ENCODE measurements at places on chromosomes 4 and X.

GRCh38 chrX:115311139-115311538, 21.6 kb downstream of the LUZP4 start:
- no peak for DNase-seq

DNA sequence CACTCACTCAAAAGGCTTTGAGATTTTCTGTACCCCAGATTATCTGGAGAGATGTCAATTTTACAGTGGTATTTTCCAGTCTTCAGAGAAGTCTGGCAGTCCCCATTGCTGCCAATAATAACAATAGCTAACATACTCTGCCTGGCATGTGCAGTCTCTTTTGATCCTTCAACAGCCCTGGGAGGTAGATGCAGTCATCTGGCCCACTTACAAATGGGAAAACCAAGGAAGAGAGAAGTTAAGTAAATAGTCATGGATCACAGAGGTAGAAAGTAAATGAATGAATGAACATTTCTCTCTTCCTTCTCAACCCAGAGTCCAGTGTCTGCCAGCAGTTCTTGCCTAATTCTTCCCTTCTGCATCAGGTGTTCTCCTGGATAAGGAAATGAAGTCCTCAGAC, 113.0 kb upstream of the EDNRA start:
- no peak for DNase-seq

DNA sequence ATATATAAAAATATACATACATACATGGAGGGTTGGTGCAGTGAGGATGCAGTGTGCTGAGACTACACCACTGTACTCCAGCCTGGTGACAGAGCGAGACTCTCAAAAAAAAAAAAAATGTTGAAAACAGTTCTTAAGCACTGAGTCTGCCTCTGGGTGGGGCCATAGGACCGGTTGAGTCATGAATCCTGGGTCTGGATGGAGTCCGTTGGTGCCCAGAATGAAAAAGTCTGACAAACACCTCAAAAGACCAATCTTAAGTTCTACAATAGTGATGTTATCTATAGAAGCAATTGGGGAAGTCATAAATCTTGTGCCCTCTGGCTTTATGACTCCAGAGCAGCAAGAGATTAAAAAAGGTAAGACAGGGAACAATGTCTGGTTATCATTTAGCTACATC, 70.4 kb downstream of the FGFBP1 start:
- DNase-seq, result no peak

GRCh38 chrX:39624166-39624565, 473.6 kb downstream of the BCOR start:
- no peak for DNase-seq

DNA sequence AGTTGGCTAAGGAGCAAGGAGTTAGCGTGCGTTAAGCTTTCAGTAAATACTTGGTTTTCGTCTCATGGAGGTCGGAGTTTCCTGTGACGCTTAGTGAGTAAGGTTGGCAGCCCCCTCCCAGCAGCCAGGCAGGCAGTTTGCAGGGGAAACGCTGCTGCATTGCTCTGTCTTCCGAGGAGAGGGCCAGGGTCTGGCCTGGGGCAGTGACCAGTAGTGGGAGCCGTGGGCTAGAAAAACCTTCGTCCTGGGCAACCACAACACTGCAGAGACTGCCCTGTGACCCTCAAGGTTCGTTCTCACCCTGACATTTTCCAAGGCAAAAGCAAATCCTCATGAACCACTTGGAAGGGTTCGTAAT, 432 bp downstream of the TMEM175 start:
- no peak for DNase-seq

DNA sequence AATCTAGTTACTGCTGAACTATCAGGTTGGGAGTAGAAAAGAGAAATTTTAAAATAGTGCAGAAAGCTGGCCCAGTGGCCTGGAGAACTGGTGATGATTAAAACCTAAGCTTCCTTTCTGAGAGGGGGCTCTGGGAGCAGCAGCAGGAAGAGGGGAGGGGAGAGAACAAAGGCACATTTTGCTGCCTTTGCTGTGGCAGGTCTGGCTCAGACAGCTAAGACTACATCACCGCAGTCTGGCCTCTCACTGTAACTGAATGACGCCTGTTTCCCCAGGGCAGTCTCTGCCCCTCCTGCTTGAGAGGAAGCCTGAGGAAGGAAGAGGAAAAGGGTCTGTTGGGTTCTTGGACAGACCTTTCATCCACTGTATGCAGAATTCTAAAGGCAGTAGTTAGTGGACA, 148.5 kb downstream of the FRAS1 start:
- DNase-seq, result no peak

GRCh38 chr4:81030981-81031791, 678 bp downstream of the BMP3 start:
- no peak for DNase-seq

DNA sequence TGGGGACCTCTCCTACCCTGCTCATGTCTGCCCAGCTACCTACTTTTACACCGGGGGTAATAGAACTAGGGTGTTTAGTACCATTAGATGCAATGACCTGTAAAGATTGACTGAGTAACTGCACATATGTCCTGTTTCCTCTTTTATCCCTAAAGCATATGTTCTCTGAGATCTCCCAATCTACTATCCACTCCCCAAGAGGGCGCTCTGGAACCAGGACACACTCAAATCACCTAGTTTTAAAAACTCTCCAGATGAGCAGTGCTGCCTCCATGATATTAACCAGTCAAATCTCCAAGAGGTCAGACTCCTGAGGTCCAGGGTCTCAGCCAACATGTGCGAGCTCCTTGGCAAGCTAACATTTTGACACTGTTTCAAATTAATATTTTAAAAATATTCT, 87.0 kb upstream of the TSPAN5 start:
- DNase-seq, result no peak

DNA sequence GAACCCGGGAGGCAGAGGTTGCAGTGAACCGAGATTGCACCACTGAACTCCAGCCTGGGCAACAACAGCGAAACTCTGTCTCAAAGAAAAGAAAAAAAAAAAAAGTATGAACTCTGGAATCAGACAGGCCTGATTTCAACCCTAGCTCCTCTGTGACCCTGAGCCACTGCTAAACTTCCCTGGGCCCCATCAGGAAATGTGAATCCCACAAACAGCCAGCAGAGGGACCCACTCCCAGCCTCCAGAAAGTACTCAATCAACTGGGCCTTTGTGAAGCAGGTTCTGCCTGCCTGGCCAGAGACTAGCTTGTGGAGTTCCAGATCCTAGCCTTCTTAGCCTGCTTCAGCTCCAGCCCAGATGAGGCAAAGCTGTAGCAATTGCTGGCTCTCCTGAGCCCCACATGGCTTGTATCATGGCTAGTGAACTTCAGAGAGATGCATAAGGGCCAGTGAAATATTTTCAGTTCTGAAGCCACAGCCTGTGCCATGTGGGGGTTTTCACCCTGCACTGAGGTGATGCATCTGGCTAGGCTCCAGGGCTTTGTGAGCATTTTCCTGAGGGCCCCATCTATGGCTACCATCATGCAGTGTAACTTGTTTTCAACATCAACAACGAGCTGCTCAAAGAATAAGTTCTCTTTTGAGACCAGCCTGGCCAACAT, 7.2 kb upstream of the IDS start:
- DNase-seq, result peak; percentile 14

DNA sequence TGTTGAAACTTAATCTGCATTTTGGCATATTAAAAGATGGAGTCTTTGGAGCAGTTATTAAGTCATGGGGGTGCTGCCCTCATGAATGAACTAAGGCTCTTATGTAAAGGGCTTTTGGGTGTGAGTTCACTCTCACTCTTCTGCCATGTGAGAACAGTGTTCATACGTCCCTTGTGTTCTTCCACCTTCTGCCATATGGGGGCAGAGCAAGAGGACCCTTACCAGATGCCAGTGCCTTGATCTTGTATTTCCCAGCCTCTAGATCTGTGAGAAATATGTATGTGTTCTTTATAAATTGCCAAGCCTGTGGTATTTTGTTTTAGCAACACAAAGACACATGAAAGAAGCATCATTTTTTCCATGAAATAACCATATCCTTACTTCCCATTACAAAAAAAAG, 213.9 kb downstream of the SPOCK3 start:
- no peak for DNase-seq

GRCh38 chr4:108830509-108831244, 67.8 kb upstream of the ETNPPL start:
- no peak for DNase-seq

- no peak for DNase-seq
These were observed 187.5 kb upstream of the ANK2 start for GRCh38 chr4:112861691-112862674.

DNA sequence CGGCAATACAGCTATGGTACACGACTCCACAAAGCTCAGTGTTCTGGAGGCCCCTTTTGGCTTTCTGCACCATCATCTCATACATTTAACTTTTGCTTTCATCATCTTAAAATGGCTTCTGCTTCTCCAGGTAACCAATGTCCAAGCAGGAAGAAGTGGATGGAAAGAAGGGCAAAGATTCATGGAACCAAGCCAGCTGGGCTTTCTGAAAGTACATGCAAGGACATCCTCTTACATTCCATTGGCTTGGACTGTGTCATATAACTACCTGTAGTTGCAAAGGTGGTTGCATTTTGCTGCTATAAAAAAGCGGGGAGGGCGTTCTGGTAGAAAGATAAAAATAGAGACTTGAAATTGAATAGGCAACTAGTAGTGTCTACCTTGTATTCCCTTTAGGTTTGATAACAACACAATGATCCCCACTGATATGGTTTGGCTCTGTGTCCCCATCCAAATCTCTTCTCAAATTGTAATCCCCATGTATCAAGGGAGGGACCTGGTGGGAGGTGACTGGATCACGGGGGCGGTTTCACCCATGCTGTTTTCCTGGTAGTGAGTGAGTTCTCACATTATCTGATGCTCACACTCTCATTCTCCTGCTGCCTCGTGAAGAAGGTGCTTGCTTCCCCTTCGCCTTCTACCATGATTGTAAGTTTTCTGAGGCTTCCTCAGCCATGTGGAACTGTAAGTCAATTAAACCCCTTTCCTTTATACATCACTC, 6.7 kb upstream of the FHIP1A start:
- no peak for DNase-seq
